Fibroblast of skin of back (primary cell): ENCODE measurements at places on chromosomes 2 and 18.

DNA sequence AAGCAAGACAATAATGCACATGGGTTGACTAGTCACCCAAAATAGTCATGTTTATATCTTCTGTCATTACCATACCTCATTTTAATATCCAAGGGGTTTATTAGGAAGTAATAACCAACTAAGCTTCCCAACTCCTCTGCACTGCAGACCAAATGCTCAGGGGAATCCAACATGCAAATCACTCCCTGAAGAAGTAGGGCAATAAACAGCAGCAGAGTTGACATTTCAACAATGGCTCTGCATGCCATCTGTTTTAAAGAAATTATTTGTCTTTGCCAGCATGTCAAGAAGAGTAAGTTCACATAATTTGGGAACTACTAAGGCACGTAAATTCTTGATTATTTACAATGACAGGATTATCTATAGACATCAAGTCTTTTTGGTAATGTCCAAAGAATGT is 84.4 kb upstream of the LYPD1 start:
- no peak for DNase-seq

GRCh38 chr2:92326-92725 is 46.0 kb upstream of the FAM110C start:
- DNase-seq = no peak

GRCh38 chr18:13496691-13497281 is 229.6 kb downstream of the FAM210A start:
- DNase-seq = no peak

GRCh38 chr2:41942278-41942677 is 105.5 kb upstream of the PKDCC start:
- DNase-seq = no peak

- DNase-seq = no peak
Observed at GRCh38 chr2:2233171-2233826, 97.8 kb downstream of the MYT1L start.

DNA sequence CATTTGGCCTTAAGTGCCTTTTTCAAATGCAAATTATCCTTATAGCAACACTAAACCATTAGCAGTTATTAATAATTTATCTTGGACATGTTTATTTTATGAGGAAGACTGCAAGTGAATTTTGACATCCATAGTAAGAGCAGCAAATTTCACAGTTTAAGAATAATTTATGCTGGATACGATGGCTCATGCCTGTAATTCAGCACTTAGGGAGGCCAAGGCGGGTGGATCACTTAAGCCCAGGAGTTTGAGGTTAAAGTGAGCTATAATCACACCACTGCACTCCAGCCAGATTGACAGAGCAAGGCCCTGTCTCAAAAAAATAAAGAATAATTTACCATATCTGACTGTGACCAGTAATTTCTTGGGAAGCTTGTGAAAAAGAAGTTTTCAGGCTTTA is 286.2 kb downstream of the TMX3 start:
- no peak for DNase-seq

GRCh38 chr18:53380063-53380639 is 844.3 kb downstream of the MBD2 start:
- DNase-seq = peak; percentile 46

- DNase-seq = no peak
Observed at GRCh38 chr2:42575458-42576064, 7.1 kb downstream of the MTA3 start.

- DNase-seq = no peak
Observed at GRCh38 chr2:8215159-8215863, 466.5 kb upstream of the ID2 start.
